ENCODE measurements at places on chromosomes 6 and 20.

DNA sequence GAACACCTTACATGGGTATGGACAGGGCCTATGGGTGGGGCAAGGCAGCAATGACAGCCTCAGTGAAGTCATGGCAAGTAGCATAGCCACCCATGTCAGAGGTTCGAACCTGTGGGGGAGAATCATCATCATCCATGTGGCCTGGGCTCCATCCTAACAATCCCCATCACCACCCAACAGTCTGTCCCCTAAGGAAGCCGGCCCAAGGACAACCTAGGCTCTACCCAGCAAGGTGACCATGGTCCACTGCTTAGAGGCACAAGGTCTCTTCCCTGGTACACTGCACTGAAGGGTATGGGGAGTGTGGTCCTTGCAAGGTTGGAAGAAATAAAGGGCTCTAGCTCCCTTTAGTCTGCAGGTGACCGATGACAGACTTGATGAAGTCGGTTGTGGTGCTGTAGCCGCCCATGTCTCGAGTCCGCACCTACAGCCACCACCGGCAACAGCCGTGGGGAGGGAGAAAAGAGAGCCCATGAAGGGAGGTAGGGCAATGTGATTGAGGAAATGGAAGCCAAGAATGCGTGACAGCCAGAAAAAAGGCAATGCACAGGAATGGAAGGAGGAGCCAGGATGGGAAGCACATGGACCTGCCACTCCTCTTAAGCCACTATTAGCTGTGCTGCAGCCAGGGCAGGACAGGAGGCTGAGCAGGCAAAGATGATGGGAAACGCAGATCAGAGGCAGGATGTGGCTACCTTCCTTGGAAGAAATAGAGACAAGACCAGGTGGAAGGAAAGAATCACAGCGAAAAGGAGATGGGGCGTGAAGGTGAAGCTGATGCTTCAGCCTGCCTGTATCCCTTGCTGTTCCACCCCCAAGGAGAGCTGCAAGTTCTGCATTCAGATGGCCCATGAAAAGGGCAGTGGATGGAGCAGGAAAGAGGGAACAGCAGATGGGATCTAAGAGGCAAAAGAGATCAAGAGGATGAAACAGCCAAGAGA, 5.3 kb downstream of the IDH3B start:
- no peak for DNase-seq

DNA sequence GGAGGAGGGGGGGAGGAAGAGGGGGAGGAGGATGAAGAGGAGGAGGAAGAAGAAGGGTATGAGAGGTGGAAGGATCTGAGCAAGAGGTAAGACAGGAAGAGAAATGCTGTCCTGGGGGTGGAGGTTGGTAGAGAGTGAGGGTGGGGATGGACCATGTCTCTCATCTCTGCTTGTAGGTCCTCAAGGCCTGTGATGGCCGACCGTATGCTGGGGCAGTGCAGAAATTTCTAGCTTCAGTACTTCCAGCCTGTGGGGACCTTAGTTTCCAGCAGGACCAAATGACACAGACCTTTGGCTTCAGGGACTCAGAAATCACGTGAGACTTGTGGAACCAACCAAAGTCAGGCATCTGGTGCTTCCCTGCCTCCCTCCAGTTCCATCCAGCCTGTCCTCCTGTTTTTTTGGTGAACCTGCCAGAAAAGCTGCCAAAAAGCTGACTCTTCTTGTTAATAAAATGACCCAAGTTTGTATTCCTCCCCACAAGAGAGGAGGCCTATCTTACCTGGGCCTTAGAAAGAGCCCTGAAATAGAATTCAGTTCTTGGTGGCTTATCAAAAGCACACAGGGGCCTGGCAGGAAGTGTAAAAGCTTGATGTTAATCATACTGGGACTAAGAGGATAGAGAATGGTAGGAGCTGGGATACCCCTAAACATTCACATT, 2.5 kb upstream of the C4A start:
- no peak for DNase-seq

DNA sequence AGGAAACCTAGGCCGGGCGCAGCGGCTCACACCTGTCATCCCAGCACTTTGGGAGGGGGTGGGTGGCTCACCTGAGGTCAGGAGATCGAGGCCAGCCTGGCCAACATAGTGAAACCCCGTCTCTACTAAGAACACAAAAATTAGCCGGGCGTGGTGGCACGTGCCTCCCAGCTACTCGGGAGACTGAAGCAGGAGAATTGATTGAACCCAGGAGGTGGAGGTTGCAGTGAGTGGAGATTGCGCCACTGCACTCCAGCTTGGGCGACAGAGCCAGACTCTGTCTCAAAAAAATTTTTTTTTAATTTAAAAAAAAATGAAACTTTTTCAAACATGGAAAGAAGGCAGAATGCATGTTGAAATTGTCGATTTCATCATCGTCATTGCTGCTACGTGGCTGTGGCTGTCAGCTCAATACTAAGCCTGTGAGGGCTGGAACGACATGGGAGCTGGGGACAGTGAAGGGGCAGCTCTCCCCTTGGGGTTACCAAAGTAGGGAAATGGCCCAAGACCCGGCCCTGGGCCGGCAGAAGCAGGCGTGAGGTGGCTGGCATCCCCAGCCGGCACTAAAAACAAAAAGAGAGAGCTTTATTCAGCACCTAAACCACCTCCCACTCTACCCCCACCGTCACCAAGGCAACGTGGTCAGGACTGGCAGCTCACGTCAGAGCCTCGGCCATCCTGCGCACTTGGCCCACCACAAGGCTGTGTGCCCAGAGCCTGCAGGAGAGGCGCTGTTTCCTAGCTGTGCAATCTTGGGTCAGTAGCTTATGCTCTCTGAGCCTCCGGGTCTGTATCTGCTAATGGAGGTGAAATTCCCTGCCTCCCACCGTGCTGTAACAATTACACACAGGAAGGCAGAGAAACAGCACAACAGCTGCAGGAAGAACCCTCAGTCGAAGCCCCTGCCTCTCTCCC, 30.8 kb downstream of the AGPAT4 start:
- no peak for DNase-seq

DNA sequence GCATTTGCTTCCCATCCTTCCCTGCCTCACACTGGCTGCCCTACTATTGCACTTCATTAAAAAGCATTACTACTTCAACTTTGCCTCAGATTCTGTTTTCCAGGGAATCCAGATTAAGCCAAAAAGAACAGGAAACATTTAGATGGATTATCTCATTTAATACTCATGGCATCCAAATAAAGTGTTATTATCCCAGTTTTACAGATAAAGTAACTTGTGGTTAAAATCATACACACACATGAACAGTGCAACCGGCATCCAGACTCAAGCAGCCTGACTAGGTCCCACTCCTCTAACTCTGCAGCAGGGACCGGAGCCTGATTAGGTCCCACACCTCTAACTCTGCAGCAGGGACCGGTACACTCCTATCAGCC, 72.3 kb downstream of the GPR6 start:
- no peak for DNase-seq
